ENCODE measurements at places on chromosomes 7 and 10. TPM values are rescaled to one million over a fixed set of nuclear protein-coding genes. Genes with fewer than 3 reads are reported as not detected.

SVOPL gene
- total RNA-seq, result not detected

GPAM gene
- total RNA-seq, result 9.9 TPM

ASZ1 gene
- total RNA-seq, result not detected

IL15RA gene
- total RNA-seq, result 15.7 TPM

LRRN3 gene
- 0.05 TPM for total RNA-seq

STEAP1 gene
- total RNA-seq, result 27.6 TPM

NODAL gene
- not detected for total RNA-seq

MLXIPL gene
- not detected for total RNA-seq

WNT8B gene
- total RNA-seq, result not detected

DNA sequence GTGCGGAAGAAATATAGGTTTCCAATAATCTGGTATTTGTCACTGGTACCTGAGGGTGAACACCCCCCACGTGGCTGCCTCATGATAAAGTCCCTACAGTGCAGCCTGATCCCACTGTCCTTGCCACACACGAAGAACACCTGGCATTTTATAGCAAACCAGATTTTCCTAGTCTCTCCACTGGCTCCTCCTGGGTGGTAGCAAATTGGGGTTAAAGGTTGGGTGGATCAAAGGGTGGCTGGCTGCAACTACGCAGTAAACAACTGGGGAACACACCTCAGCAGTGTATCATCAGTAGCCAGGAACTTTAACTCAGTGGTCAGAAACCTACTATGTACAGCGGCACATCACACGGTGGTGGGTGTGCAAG lies 10.3 kb downstream of the SEPHS1 start:
- no peak for DNase-seq

DNA sequence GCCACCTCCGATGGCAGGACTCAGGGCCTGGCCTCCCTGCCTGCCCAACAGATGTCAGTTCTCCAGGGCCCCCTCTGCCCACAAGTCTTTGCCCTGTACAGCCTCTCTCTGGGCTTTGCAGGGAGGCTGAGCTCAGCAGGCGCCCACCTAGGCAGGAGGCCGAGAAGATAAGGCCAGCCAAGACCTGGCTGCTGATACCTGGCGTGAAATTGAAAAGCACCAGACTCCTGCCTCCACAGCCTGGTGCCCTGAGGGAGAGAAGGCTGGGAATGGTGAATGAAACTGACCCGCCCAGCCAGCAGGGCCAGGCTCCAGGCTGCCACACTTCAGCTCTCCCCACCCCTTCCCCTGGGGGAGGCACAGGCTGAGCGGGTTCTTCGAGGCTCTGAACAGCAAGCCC lies 145.8 kb downstream of the CDH23 start:
- no peak for DNase-seq

DNA sequence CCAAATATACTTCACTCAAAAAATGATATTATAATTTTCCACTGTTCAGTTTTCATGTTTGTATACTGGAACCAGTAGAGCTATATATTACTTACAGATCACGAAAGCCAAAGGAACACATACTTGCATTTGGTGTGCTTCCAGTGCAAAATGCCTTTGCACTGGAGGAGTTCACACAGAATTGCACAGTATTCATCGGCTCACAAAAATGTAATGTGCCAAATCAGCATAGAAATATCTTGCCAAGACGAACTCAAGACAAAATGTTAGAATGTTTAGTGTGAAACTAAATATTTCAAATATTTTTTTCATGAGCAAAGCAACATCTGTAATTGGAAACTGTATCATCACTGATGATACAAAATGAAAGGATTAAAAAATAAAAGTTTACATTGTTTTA lies 646.2 kb upstream of the SEMA3D start:
- no peak for DNase-seq

DNA sequence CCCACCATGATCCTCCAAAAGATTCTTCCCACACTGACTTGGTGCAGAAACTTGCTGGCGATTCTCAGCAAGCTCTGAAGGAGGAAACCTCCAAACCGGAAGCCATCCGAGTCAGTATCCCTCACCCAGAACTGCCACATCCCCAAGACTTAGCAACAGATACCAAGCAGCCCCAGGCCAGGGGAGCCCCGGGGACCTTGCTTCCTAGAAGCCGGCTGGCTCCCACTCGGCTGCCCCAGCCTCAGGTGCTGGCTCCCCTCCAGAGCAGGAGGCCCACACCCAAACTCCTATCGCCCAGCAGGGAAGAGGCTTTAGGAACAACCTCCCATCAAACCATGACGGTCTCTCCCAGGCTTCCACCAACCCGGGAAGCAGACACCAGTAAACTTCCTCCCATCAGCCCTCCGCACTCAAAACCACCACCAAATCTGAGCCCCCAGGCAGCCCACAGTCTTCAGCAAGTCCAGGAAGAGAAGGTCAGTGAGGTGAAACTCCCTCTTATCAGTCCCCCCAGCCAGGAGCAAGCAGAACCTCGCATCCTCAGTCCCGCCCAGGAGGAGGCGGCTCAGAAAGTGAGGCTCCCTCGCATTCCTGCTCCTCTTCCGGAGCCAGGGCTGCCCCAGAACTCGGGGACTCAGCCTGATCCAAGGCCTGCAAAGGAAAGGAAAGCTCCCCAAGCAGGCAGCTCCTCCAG lies 82.3 kb downstream of the LRGUK start:
- no peak for DNase-seq

DNA sequence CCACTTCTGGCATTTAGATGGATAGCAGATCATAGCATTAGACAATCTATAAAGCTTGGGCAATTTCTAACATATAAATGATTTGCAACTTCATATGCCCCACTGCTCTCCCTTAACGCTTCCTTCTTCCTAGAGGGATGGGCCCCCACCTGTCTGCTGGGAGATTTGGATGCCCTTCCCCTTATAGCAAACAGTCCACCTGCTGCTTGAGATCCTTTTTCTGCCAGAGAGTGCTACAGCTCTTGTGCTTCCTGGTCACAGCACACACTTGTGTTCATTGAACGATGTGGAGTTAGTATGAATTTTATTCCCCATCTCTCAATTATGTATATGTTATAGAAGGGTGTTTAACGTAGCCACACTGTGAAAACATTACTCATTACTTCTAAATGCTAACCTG lies 10.4 kb upstream of the PCGF5 start:
- DNase-seq, result no peak

DNA sequence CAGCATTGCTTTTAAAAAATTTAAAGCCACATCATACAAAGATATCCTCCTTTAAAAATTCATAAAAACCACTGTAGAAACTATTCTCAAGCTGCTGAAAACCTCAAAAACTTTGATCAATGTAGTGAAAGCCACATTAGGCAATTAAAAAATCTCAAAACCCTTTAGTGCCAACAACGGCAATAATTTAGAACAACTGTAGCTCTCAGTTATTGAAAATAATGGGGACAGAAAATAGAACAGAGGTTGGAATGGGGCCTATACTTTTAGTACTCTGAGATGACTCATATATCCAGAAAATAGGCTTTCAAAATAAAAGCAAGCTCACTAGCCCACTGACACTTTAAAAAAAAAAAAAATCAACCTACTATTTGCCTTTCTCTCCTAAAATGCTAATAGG lies 87.5 kb downstream of the GSAP start:
- peak; percentile 46 for DNase-seq

DNA sequence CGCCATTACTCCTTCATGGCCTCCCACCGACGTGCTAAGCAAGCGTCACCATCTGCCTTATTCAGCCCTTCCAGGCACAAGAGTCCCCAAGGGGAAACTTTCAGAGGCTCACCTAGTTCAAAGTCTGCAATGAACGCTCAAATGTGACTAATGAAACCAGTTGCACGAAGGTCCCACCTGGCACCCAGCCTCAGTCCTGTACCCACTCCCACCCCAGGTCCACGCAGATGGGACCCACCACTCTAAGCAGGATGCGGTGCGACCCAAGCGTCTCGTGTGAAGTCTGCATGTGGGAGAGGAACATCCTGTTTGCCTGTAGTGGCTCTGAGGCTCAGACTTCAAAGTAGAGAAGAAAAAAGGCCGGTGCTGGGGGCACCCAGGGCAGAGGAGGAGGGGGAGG lies 40.3 kb downstream of the RGS10 start:
- DNase-seq, result no peak

- DNase-seq, result peak; percentile 81
Observed at GRCh38 chr7:108294595-108294994, 161.6 kb downstream of the NRCAM start.

DNA sequence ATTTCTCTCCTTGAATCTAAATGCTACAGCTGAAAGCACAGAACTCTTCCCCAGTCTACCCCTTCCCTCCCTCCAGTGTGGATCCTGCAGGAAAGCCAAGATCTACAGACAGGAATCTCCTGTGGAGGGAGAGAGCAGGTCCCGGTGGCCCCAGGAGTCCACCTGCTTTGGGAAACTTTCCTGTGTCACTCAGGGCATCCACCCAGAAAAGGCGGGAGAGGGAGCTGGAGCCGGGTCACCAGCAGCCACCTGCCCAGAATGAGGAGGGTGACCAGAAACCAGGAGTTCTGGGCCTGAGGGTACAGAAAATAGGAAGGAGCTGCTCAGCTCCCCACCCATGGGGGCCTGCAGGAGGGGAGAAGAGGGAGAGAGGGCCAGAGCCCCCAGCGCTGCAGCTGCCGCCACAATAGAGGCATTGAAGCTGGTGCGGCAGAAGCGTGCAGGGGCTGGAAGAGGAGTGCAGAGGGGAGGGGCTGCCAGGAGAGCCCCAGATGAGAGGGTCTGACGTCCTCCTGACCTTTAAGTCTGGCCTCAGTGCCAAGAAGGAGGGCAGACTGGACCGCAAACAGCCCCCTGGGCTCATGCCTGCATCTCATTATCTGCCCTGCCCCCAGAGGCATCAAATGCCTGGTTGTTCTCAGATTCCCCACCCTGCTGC lies 56.3 kb upstream of the TMEM72 start:
- DNase-seq, result no peak

- no peak for DNase-seq
Observed at GRCh38 chr7:105857009-105857952, 19.1 kb downstream of the ATXN7L1 start.

DNA sequence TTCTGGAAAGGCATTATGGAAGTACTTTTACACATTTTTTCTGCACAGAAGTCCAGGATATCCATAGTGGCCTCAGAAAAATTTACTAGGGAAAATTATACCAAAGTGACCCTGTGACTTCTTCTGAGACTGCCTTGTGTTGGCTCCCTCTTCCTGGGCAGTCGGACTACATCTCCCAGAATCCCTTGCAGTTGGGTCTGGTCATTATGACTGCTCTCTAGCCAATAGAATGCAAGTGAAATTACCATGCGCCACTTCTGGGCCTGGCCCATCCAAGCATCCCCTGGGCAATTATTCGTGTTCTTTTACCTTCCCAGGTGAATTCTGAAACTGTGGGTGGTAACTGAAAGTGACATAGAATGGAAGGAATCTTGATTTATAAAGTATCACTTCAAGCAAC lies 430.9 kb downstream of the ACTR3B start:
- DNase-seq, result no peak

All from dermis blood vessel endothelial cell (primary cell).